ENCODE measurements at places on chromosomes 7 and 10. TPM values are rescaled to one million over a fixed set of nuclear protein-coding genes. Genes with fewer than 3 reads are reported as not detected.

Gene ZC3HAV1L
- 12.0 TPM for total RNA-seq

DNA sequence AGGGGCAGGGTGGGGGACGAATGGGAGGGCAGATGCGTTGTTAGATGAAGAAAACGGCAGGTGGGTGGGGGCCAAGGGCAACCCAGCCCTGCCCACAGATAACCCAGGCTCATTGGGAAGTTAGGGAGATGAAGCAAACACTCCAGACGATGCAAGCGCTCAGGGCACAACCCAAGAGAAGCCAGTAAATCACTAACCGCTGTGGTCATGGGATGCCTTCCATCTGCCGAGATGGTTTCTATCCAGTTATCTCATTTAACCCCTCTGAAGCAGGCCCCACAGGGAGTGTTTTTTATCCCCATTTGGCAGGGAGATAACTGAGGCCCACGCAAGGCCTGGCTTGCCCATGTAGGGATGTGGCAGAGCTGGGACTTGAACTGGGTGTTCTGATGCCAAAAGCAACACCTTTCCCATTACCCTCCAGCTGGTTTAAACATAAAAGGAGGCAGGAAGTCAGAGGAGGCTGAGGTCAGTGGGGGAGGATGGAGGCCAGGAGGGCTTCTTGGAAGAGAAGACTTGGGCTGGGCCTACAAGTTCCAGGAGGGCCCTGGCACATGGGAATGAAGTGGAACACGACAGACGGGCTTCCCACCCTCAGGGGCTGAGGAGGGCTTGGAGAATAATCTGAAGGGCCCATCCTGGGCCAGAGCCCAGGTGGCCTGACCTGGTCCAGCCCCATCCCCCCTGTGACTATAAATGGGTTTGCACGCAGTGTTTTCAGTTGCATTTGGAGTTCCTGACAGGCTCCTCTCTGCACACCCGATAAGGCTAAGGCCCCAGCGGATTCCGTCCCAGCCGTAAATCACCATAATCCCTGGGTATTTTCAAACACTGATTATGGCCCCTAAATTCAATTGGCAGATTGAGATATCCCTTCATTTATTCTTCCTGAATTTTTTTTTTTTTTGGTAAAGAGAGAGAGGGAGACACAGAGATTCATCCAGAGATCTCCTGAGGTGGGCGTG, 80.9 kb downstream of the NEURL1 start:
- no peak for DNase-seq

DNA sequence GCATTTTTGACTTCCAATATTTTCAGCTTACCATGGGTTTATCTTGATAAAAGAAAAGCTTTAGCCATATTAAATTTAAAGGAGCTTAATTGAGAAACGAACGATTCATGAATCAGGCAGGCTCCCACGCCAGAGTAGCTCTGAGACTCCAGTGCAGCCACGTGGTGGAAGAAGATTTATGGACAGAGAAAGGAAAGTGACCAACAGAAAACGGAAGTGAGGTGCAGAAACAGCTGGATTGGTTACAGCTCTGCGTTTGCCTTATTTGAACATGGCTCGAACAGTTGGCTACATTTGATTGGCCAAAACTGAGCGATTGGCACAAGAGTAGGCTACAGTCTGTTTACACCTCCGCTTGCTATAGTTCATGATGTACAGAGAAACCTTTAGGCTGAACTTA, 395.4 kb downstream of the GATA3 start:
- DNase-seq: no peak

Gene DGKI
- 0.45 TPM for total RNA-seq

DNA sequence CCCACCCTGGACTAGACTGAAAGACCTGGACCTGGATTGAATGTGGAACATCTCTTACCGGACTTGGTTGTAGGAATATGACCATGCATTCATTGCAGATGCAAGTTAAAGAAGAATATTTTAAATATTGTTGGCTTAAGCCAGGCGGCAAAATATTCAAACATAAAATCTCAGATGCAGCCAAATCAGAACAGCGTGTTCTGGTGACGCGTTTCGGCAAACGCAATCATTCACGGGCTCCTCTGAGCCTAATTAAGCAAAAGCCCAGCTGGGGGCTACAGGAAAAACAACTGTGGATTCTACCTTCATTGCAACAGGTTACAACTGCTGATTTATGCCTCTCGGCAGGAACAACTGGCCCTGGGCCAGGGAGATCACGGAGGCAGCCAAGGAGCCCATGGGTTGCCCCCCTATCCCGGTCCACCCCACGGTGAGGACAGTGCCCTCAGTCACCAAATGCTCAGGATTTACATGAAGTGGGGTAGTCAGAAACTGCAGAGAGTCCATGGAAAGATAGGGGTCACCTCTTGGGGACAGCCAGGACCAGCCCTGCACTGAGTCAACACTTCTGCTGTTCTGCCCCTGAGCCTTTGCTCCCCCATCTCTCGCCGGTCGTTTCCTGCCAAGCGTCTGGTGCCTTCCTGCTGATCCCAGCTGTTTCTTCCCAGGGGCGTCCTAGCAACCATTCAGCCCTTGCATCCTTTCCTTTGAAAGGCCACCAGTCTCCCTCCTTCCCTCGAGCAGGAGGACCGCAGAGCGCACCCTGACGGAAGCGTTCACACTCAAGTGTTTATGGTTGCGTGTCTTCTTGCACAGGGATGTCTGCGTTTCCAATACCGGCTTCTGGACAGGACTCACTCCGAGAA, 64.4 kb upstream of the SFMBT2 start:
- peak; percentile 79 for DNase-seq

DNA sequence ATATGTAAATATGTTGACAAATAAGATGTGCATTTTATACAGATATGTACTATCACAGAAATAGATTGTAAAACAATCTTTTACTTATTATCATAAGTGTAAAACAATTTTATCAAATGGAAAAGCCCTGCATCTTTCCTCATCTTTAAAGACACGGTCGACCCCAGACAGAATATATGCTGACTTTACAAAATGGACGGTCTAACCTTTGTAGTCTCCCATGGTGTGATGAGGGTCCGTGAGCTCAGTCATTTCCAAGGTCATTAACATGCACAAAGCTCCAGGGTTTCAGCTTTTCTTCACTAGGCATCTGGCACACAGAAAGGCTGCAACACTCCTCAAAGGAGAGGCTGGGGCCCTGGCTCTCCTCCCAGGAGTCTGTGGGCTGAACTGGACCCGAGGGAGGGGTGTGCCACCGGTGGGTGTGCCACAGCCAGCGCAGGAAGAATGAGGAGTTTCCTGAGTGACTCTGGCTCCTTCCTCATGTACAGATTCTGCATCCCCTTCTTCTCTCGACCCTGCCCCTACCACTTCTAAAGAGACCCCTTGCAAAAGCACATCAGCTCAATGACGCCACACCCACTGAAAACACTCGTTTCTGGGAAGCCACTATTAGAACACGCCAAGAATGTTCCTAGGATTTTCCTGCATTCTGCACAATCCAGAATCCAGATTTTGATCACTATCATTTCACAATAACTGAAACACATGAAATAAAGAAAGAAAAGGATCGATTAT, 26.2 kb upstream of the ABLIM1 start:
- no peak for DNase-seq

GRCh38 chr7:118111347-118111746, 72.6 kb upstream of the LSM8 start:
- no peak for DNase-seq

DNA sequence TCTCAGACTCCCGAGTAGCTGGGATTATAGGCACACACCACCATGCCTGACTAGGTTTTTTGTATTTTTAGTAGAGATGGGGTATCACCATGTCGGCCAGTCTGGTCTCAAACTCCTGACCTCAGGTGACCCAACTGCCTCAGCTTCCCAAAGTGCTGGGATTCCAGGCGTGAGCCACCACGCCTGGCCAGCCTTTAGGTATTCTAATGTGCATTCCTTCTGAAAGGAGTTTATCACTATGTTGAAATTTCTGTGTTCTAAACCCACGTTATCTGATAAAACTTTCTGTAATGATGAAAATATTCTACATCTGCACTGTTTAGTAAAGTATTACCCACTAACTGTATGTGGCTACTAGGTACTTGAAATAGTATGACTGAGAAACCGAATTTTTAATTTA, 110.6 kb upstream of the IMMP2L start:
- no peak for DNase-seq

GRCh38 chr7:96598421-96598820, 111.2 kb downstream of the SEM1 start:
- DNase-seq: no peak

Gene CDK1
- total RNA-seq: 78.3 TPM

DNA sequence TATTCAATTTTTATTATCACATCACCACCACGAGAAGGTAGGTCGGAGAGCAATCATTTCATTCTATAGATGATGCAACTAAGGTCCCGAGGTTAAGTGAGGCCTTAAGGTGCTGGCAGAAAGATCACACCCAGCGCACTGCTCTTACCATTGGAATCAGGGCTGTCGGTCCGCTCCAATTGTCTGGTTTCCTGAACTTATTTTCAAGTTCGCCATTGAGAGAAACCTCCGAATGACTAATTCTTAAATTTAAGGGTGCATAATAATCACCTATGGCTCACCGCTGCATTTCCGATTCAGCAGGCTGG, 625 bp upstream of the GSTO2 start:
- DNase-seq: no peak

DNA sequence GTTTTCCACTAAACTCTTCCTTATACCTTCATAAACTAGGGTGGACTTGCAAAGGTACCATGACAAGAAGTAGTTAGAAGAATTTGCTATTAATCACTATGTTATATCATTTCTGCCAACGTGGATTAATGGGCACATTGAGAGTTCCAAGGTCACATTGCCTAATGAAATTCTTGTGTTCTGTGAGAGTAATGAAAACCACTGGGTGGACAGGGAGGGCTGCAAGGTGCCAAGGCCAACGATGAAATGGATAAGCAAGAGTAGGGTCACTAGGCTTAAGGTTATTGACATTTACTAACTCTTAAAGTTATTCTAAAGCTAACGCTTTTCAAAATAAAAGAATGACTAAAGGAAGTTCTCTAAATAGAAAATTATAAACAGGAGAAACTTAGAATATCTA, 6.6 kb upstream of the ABCB4 start:
- no peak for DNase-seq

Measured in endodermal cell (in vitro differentiated cells).